ENCODE measurements at places on chromosomes 16 and 17.

- DNase-seq, result no peak
These were observed 30.7 kb upstream of the HOXB13 start for GRCh38 chr17:48759288-48759687.

DNA sequence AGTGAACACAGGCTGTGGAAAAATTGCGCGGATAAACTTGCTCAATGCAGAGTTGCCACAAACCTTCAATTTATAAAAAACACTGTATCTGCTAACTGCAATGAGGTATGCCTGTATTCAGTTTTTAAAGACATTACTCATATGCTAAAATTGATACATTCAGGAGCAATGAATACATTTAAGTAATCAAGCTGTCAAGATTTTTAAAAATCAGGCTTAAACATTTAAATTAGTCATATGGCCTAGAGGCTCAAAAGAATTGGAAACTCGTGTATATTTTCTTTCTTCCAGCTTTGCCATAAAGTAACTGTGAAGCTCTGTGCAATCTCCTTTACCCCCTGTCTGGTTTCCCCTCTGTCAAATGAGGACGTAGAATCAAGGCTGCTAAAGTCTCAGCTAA lies 4.1 kb downstream of the SYNRG start:
- DNase-seq, result no peak

- DNase-seq, result no peak
These were observed 60.5 kb downstream of the ADCY9 start for GRCh38 chr16:4055748-4056147.

DNA sequence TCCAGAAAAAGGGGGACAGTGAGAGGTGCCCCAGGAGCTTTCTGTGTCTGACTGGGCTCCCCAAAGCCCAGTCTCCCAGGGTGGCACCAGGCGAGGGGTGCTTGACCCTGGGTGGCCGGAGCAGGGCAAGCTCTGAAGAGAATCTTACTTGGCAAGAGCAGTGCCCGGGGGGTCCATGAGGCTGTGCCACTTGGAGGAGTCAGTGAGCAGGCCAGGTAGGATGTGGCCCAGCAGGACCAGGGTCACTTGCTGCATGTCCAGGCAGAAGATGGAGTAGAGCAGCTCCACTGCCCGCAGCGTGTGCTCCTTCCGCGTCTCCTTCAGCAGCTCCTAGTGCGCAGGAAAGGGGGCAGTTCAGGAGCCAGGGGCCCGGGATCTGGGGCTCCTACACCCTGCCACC lies 7.3 kb downstream of the CSF3 start:
- DNase-seq, result no peak

DNA sequence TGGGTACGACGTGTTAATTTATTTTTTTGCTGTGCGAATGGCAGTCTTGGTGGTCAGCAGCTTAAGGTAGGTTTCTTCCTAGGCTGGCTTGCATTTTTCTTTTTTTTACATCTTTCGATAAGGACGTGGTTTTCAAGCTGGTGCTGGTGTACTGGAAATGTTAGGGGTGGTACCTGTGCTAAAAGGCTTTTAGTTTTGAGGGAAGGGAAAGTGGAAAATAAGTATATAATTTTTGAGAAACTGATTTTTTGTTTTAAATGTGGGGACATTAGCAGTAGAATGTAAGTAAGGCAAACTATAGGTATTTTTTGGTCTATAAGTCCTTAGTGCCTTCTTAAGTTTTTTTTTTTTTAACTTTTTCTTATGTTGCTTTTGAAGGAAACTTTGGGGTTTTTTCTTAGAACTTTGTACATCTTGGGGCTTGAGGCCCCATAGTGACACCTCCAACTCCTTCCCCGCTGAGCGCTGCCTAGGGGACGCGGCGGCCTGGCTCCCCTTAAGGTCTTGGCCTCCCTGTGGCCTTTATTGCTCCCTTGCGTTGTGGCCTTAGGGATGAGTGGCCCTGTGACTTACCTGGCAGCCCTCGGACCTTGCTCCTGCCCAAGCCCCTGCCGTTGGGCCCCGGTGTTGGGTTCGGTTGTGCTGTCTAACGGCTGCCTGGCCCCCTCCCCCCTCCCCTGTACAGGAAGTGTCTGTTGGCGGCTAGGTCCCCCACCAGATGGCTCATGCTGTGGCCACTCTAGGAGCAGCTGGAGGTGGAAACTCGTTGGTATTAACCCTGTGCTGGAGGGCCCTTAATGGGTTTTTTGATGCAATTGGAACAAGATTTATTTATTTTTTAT lies 88.0 kb upstream of the RPRML start:
- peak; percentile 95 for DNase-seq

GRCh38 chr16:3101018-3101840 lies 2.1 kb upstream of the ZSCAN10 start:
- DNase-seq, result peak; percentile 6

DNA sequence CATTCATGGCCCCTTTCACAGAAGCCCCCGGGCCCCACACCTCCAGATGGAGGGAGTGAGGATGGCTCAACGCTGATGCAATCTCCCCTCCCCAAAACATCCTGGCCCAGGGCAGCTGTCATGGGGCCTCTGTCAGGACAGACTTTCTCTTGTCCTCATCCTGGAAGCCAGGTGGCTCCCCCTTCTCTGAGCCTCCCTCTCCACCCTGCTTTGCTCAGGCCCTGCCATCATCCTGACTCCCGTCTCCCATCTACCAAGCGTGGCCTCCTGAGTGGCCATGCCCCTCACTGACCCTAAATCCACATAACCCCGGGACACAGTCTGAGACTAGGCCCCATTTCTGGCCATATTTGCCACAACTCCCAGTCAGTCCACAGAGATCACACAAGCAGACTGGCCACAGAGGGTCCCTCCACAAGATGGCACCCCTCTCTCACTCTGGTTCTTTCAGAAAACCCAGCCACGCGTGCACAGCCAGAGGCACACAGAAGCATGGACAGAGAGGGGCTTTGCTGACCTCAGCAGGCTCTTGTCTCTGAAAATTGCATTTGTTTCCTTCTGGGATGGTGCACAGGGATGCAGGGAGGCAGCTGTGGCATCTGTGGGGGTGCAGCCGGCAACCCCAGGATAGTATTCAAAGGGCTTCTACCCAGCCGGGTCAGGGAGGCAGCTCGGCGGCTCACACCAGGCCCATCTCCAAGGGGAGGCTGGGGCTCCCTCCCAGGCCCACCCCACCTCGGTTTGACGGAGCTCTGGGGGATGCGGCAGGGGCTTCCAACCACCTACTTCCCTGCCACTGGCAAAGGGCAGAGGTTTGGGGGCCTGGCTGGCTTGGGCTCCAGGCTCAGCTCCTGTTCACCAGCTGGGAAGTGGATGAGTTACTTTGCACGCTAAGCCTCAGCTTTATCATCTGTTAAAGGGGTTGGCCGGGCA lies 16.9 kb downstream of the DOC2B start:
- DNase-seq, result peak; percentile 38

GRCh38 chr16:65754820-65755691 lies 611.4 kb upstream of the CDH5 start:
- no peak for DNase-seq

DNA sequence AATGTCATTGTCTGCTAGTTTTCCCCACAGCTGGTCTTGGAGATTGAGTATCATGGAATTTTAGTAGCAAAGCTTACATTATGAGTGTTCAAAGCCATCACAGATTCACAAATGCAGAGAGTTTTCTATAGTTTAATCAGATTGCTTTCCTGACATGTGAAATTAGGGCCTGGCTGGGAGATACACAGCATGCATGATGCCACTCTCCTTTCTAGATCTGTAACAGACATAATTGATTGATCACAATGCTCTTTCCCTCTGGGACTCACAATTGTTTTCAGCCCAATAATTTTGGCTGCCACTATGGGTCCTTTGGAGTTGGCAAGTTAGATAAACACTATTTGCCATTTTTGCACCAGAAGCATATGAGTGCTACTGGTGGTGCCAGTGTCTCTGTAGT lies 132.5 kb downstream of the SPACA3 start:
- DNase-seq, result no peak

DNA sequence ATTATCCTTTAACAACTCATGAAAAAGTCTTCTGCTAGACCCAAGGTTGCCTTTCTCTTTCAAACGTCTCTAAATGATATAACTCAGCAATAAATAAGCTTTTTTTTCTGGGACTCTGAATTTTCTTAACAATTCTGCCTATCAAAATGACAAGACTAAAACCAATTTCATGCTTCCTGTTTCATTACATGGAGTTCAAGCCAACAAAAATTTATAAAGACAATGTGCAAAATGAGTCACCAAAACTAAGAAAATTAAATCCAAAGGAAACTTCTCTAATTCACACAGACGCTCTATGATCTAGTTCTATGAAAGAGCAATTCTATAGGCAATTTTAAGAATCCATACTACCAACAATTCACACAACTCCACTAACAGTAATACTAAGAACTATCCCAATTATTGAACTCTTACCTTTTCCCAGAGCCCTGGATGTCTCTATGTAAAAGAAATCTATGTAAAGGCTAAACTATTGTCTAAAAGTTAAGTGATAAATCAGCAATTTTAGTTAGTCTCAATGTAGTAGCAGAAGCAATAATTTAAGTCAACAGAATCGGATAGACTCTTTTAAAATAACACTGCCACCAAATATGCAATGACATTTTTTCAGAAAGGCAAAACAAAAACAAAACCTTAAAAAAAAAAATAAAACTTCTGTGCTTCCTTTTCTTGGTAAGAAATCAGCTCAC lies 44.2 kb downstream of the ZZEF1 start:
- DNase-seq, result no peak

GRCh38 chr17:30318155-30318554 lies 15.7 kb downstream of the TMIGD1 start:
- DNase-seq, result peak; percentile 77

GRCh38 chr16:3444032-3444388 lies 530 bp downstream of the NAA60 start:
- DNase-seq, result peak; percentile 50

DNA sequence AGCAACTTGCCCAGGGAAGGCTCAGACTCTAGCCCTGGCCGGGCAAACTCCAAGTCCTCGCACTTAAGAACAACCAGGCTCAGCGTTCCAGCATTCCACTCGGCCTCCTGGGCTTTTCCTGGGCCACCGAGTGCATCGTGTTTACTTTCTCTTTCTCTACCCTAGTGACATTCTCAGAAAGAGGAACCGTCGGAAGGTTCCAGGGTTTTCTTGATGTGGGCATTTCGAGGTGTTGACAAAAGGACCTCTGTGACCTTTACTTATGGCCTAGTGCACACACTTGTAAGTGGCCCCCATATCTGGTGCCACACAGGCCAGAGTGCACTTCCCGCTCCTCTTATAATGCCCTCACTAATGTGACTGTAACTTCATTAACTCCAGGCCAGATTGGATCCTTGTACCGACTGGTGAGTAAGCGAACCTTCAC lies 3.1 kb upstream of the BANP start:
- no peak for DNase-seq

- no peak for DNase-seq
These were observed 180.9 kb downstream of the HS3ST3A1 start for GRCh38 chr17:13420878-13421277.

GRCh38 chr16:64412578-64413280 lies 709.1 kb downstream of the CDH11 start:
- no peak for DNase-seq

DNA sequence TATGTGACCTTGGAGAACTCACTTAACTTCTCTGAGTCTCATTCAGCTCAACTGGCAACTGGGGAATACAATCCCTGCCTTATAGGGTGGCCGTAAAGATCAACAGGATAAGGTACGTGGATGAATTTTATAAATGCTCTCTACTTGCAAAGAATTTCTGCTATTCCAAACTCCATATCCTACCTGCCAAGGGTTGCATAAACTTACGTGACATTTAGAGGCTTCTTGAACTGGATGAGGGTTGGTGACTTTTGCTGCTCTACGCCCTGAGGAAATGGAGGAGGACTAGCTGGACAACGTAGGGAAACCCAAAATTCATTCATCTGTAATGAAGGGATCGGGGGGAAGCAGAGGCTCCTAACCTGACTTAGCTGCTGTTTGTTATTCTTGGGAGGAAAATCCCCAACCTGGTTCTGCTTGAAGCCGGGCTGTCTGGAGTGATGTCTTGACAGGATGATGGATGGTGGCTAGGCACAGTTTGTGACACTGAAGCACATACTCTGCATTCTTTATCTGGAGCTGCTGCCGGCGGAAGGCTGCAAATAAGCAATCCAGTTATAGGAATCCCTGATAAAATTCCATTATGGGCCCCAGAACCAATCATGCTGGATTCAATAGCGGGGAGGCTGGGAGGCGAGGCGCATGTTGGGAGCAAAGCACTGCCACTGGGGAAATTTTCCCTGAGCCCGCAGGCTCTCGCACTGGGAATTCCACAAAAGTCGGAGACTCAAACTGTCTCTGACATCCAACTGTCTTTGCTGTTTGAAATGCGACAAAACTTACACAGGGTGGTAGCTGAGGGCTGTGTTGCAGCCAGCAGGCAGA lies 94.7 kb upstream of the SDK2 start:
- DNase-seq, result no peak

- no peak for DNase-seq
These were observed 7.9 kb downstream of the NAT9 start for GRCh38 chr17:74768069-74768762.

DNA sequence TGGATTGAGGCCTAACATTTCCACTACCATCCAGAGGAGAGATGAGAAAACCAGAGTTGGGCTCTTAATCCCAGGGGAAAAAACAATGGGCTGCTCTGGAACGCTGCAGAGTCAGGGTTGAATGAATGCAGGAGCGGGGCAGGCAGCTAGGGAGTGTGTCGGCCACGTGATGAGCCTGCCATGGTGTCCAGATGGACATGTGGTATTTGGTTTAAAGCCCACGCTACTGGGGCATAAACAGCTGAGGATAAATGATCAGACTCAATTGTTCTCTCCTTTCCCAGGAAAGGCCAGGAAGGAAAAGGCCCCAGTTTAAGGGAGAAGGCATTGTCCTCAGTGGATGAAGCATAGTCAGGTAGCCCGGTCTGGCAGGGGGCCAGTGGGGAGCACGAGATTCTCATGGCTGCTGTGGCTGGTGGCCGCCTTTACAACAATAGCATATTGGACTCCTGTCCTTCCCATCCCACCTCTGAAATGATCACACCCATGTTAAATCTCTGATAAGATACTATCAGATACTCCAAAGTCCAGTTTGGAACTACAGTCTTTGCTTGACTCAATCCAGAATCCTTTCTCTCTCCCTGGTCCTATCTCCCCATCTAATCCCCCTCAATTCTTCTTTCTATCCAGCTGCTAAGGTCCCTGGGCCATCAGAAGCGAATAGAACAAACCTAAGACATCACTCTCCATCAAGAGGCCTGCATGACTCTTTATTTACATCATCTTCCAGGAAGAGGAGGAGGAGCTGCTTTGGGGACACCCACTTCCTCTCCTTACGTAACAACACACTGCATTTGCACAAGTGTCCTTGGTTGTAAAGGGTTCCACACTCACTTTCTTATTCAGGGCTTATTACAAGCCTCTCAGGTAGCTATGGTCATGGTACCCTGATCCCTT lies 20.4 kb downstream of the CA4 start:
- DNase-seq, result no peak
